Mammary epithelial cell (primary cell): ENCODE measurements at places on chromosomes 2 and 18.
A peak's percentile ranks its signal among the peaks of the same experiment; 100 is the strongest.

DNA sequence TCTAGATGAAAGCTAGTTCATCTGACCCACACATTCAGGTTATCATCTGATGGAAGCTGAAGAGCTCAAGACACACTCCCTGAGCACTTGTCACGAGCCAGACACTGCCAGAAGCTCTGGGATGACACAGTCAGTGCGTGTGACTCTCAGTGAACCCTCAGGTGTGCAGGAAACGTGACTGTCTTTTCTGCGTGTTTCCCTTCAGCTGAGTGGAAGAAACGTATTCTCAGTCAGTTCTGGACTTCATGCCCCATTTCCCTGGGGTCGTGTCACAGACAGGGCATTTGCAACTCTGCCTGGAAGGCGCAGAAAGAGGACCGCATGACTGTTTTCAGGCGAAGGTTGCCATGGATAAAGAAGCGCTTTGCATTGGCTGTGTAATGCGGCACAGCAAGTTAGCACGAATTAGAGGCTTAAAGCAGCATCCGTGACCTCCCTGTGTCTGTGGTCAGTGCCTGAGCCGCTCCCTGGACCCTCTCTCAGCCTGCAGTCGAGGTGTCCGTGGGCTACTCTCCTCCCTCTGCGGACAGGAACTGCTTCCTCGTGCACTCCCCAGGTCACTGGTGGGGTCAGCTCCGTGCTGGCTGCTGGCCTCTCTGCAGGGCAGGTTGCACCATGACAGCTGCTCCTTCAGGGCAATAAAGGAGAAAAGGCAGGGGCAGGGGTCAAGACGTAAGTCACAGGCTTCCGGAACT lies 3.3 kb upstream of the ALLC start:
- DNase-seq: no peak

DNA sequence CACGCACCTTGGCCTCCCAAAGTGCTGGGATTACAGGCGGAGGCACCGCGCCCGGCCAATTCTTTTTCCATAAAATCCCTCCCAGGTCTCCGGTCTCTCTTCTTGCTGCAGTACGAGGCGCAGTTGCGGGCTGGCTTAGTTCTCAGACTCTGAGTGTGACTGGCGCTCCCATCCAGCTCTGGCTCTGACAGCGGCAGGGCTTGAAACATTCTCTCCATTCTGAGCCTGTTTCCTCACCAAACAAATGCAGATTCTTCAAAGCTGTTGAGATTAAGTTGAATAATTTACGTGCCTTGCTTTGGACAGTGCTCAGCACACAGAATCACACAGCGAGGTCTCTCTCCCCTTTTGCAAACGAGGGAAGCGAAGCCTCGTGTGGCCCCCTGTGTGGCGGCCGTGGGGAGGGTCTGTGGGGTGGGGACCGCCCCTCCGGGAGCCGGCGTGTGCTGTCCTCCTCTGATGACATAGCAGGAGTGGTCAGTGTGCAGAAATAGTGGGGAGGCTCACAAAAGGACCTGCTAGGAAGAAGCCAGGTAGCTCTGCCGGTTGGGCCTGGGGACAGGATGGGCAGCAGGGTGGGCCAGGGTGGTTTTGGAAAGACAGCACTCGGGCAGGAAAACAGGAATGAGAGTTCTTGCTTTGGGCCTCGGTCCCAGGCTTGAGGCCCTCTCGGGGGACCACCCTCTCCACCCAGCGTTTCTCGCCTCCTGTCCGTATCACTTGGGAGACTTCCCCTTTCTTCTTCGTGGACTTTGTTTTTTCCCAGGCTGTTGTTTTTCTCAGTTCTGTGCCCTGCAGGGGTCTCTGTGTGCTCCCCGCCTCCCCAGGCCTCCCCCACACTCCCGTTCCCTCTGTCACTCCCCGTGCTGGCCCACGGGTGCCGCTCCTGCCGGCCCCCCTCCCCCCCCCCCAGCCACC lies 75.0 kb downstream of the KCNG2 start:
- DNase-seq: no peak

- DNase-seq: no peak
Measured at GRCh38 chr2:192017844-192018243, 171.0 kb upstream of the CAVIN2 start.

DNA sequence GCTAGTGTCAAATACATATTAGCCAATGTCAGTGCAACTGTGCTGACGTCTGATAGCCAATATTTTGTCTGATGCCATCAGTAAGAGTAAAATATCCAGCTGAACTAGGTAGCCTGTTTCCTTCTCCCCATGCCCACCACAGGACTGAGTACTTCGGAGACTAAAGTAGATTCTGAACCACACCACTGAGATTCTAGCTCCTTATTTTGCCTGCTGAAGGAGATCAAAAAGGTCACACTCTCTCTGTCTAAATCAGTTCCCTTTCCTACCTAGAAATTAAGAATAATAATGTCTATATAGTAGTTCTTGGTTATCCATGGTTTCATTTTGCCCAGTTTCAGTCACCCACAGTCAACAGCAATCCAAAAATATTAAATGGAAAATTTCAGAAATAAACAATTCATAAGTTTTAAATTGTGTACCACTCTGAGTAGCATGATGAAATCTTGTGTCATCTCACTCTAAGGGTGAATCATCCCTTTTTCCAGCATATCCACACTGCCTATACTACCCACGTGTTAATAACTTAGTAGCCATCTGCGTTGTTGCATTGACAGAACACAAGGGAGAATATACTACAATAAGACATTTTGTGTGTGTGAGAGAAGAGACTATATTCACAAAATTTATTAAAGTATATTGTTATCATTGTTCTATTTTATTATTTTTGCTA lies 1043.3 kb upstream of the PIK3C3 start:
- peak; percentile 27 for DNase-seq

GRCh38 chr2:186913870-186914269 lies 64.9 kb upstream of the ZSWIM2 start:
- no peak for DNase-seq

GRCh38 chr2:154623819-154624218 lies 74.7 kb upstream of the KCNJ3 start:
- DNase-seq: peak; percentile 21

DNA sequence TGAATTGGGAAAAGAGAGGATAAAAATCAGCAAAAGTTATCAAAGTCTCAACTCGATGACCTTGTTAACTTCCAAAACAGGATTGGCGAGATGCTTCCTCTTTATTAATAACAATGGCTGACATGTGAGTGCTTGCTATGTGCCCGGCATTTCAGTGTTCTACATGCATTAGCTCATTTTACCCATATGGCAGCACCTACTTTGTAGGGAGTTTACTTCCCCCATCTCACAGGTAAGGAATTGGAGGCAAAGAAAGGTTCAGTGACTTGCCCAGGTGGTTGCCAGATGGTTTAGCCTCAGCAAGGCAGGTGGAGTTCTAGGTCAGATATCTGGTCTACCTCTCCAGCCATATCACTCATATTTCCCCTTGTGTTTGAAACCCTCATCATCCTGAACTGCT lies 12.4 kb downstream of the TFCP2L1 start:
- DNase-seq: no peak

DNA sequence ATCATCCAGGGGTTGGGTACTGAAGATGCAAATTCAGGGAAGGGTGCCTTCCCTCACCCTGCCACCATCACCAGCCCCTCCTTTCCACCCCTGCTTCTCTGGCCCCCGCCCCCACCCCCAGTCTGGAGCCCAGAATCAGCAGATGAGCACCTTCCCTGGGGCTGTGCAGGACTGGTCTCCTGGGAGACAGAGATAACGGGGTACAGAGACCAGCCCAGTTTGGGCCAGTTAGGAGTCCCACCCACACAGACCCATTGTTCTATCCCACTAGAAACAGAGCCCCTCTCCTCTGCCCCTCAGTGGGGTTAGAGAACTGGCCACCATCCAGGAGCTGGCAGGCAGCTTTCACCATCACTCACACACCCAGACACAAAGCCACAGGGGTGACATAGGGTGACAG lies 4.5 kb upstream of the CRYBA2 start:
- no peak for DNase-seq

GRCh38 chr2:215748446-215748845 lies 264.9 kb downstream of the MREG start:
- peak; percentile 43 for DNase-seq

GRCh38 chr2:26731714-26732113 lies 32.4 kb upstream of the SLC35F6 start:
- DNase-seq: no peak

DNA sequence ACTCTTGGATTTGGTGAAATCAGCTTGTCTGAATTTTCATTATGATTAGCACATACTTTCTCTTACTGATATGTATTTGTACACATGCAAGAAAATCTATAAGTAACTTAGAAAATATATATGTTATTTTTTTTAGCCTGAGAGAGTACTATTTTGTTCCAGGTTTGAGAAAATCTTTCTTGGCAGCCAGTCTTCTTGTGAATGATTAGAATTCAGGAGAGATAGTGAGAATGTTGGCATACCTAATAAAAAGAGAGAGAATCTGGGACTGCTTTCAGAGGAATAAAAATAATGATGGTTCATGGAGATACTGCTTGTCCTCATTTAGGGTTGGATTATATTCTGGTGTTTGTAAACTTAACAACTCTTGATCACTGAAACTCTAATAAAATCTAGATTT lies 44.4 kb upstream of the RIT2 start:
- no peak for DNase-seq

- no peak for DNase-seq
Measured at GRCh38 chr2:85549095-85549494, 10.1 kb downstream of the MAT2A start.

DNA sequence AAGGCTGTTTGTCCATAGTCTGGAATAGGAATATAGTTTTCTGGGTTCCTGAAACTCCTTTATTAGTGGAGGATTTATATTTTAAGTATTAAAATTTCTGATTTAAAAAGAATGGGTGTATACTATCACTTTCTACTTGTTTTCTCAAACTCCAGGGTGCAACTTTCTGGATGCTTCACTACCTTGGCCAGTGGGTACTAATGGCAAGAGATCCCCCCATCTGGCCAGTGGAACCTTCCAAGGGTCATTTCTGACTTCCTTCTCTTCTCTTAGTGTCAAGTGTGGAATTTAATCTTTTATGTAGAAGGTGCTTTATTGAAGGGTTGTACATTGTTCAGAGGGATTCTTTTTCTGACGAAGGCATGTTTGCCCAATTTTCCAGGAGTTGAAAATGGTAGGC lies 86.4 kb upstream of the LPIN2 start:
- no peak for DNase-seq

- no peak for DNase-seq
Measured at GRCh38 chr18:59029663-59030429, 109.8 kb upstream of the SEC11C start.

- DNase-seq: peak; percentile 85
Measured at GRCh38 chr2:10947005-10947440, 35.3 kb downstream of the KCNF1 start.

GRCh38 chr2:141554810-141555209 lies 576.0 kb downstream of the LRP1B start:
- DNase-seq: peak; percentile 45

DNA sequence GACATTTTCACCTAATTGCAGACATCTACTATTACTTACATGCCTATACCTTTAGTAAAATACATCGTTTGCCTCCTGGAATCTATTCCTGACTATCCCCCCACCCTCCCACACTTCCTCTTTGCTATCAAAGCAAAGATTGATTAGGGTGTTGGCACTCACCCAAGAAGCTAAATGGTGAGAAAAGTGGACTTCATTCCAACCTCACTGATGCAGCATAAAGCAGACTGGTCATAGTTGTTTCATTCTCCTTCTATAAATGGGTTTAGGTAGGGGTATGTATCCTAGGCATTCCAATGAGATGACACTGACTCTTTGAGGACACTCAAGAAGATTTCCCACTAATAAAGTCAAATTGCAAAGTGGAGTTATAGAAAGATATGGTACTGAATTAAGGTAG lies 97.4 kb downstream of the LRP1B start:
- no peak for DNase-seq

- no peak for DNase-seq
Measured at GRCh38 chr2:210366675-210367080, 51.7 kb upstream of the MYL1 start.

DNA sequence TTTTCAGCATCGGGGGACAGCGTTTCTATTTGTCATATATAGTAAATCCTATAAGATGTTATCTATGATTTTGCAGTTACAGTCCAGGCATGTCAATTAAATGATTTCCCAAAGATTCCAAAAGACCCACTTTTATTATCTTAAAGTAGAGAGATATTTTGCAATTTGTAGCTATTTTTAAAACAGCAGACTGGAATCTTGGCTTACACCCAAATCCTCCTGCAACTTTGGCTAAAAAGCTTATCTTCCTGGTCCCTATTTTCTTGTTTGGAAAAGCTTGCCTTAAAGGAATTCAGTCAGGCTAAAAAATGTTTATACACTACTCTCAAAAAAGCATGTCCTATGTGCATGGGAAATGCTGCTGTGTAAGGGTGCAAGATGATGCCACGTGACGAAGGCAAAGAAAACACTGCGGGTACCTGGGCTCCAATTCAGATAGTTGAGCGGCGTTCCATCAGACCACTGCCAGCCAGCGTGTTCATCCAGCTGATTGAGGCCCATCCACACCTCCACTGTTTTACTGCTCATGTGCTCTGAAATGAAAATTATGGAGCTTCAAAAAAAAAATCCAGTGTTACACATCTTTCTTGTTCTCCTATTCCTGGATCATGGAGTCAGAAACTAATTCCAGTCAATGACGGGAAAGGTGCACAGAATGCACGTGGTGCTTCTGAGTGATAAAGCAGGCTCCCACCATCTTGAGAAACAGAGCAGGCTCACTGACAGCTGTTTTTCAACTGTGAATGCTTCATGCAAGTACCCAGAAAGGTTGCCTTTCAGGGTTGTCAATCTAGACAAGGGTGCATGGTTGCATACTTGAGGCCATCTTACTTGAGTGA lies 33.8 kb downstream of the PLA2R1 start:
- DNase-seq: no peak

DNA sequence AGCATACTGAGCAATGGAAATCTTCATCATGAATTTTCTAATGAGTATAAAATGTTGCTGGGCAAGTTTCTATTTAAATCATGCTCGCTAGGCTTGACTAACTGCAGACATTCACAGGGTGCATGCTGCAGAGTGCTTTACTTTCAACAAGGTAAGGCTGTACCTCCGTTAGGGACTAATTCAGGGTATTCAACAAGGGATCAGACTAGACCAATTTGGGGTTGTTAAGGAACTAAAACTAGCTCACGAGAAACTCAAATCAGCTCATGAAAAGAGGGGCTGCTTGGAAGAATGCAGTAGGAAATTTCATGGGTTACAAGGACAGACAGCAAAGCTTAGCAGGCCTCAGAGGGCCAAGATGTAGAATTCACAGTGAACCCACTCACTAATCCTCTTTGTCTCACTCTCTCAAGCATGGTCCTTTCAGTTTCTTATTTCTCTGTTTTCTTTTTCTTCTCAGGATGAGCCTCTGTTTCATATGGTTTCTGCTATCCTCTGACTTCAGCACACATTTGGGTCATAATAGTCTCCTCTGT lies 2.2 kb downstream of the MYO3B start:
- no peak for DNase-seq
